ENCODE measurements at places on chromosomes 13 and 19.

DNA sequence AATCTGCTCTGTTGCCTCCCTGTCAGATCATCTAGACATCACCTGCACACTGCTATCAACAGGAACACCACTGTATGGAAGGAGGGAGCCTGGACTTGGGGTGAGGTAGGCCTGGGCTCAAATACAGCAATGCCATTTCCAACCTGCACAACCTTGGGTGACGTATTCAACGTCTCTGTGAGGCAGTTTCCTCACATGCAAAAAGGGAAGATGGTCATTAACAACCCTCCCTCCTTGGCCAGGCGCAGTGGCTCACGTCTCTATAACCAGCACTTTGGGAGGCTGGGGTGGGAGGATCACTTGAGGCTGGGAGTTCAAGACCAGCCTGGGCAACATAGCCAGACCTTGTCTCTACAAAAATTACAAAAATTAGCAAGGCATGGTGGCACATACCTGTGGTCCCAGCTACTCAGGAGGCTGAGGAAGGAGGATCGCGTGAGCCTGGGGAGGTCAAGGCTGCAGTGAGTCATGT lies 13.1 kb downstream of the XRCC1 start:
- no peak for DNase-seq

- DNase-seq = no peak
These were observed 28.6 kb upstream of the VSTM2B start for GRCh38 chr19:29497241-29497640.

GRCh38 chr19:2578901-2579677 lies 103.2 kb downstream of the GADD45B start:
- DNase-seq = peak; percentile 75

- peak; percentile 32 for DNase-seq
These were observed 697 bp downstream of the FCGRT start for GRCh38 chr19:49512970-49513745.
